SJSA1 (cell line): ENCODE measurements at places on chromosomes 6 and 20.

- peak; percentile 90 for DNase-seq
Observed at GRCh38 chr20:34312544-34313217, 9.5 kb upstream of the AHCY start.

GRCh38 chr6:145258122-145258521 lies 477.2 kb downstream of the EPM2A start:
- DNase-seq = no peak

DNA sequence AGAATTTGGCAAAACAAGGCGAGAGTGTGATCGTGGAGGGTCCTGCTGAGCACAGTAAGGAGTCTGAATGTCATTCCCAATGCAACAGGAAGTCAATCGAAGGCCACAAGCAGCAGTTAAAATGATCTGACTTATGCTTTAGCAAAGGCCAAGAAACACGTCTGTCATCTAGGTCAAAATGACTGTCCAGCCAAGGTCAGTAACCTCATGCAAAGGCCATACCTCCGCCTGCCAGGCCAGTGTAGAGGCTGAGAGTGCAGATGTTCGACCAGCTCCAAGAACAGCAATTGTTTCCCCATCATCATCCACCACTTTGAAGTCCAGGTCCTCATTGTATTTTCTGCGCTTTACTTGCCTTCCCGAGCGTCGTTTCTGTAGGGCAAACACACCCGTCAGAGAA lies 105.6 kb downstream of the CHD6 start:
- DNase-seq = no peak

- DNase-seq = peak; percentile 95
Observed at GRCh38 chr6:31729979-31730630, 1.0 kb upstream of the DDAH2 start.

GRCh38 chr6:108331982-108332381 lies 37.1 kb downstream of the AFG1L start:
- DNase-seq = no peak

DNA sequence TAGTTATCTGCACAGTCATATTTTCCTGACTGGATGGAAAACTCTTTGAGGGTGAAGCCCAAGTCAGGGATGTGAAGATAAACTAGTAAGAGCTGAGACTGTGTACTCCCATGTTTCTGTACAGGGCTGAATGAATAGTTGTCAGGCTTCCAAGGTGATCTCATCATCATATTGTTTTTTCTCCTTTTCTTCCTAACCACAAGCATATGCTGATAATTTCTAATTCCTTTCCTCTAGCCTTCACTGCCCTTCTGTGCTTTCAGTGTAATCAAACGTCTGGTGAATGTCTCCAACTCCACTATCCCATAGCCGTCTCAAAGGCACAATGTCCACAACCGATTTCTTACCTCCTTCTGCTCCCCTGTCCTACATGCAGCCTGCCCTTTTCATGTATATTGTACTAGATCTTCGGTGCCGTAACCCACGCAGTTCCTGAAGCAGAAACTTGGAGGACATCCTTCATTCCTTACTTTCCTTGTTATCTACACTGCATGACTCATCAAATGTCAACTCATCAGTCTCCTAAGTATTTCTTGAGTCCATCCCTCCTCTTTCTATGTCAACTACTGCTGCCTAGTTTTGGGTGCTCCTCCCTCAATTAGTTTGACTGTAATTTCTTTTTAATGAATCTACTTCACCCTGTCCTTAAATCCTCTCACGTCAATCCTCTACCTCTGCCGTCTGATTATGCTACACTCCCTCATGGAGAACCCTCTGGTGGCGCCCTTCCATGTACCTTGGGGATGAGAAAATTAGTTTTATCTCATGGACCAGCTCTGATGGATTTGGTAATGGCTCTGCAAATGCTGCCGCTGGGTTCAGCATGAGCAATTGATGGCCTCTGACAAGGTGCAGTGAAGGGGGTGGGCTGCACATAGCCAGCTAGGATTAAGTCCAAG lies 21.9 kb downstream of the NCOA7 start:
- peak; percentile 47 for DNase-seq

DNA sequence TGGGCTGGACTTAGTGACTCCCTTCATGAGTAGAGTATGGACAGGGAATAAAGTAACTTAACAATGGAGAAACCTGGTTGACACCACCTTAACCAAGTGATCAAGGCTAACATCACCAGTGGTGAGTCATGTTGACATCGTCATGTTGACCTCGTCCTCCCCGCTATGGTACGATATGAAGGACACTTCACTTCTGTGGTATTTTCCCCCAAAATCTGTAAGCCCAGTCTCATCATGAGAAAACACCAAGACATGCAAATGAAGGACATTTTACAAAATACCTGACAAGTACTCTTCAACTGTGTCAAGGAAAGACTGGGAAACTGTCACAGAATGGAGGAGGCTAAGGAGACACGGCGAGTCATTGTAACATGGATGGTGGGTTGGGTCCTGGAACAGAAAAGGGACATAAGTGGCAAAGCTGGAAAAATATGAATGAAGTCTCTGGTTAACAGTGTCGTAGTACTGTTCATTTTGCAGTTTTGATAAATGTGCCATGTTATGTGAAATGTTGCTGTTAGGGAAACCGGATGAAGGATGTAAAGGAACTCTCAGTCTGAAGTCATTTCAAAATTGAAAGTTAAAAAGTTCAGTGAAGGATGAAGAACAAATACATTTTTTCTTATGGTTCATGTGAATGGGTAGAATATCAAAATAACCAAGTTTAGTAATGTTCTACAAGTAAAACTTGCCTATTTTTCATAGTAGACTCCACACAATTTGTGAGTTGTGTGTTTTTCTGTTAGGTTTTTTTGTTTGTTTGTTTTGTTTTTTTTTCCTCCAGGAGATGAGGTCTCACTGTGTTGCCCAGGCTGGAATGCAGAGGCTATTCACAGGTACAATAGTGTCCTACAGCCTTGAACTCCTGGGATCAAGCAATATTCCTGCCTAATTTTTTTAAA lies 247.5 kb downstream of the TMEM242 start:
- no peak for DNase-seq

DNA sequence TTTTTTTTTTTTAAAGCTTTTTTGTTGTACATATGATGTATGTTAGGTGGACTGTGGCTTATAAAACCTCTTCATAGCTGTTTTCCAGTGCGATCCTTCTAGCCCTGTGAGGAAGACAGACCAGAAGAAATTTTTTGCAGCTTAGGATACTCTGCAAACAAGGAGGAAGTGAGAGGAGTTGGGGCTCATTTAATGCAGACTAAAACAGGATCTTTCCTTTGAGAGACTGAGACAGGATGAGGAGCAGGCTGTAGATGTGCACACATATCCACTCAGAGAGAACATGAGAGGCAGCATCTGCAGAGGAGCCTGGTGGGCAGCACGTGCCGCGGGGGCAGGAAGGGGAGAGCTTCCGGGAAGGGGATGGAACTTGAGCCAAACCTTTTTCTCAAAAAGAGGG lies 45.7 kb downstream of the PPARD start:
- DNase-seq = no peak

DNA sequence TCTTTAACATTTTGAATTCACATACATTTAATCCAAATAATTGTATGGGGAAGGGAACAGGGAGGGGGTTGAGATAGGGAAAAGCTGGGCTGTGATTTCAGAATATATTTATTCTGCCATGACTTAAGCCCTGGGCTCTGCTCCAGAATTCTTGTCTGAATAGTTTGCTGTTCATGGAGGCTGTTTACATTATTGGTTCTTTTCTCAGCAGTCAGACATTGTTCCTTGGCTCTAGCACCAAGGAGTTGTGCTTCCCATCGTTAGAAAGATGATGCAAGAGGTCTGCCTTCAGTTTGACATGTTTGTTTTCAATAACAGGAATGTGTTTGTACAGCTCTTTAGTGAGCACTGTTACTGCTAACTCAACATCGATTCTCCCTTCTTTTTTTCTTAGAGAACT lies 198.8 kb upstream of the CDYL start:
- peak; percentile 57 for DNase-seq

DNA sequence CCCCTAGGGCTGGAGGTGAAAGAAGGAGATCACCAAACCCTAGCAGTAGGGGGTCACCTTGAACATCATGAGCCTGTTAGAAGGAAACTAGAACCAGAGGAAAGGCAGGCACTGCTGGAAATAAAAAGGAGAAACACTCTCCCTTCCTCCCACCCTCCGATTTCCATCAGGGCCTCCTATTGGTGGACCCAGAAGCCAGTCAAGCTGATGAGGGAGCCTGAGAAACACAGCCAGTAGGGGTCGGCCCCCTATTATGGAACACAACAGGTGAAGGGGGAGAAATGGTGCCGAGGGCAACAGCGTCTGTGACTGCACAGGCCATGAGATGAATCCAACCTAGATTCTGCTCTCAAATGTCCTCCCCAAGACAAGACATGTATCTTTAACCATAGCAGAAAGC lies 156.1 kb upstream of the LRFN2 start:
- DNase-seq = no peak

DNA sequence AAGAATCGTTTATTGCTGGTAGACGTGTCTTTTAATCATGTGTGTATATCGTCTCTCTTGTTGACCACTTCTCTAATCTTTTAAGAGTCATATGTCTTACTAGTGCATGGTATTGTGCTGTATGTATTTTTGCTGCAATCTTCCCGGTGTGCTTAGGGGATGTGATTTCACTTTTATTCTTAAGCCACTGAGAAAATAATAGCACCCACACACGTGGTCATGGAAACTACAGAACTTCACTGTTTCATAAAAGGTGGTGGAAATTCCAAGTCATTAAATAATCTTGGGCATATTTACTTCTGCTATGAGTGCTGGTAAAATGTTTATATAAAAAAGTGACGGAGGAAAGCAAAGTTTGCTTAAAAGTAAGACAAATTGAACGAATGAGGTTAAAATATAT lies 3.0 kb upstream of the CDYL start:
- DNase-seq = no peak

GRCh38 chr6:41739041-41739440 lies 3.6 kb upstream of the TFEB start:
- no peak for DNase-seq

- DNase-seq = no peak
Observed at GRCh38 chr6:14280766-14281293, 163.3 kb downstream of the CD83 start.

- no peak for DNase-seq
Observed at GRCh38 chr20:23923891-23924435, 44.4 kb upstream of the CST5 start.

- DNase-seq = no peak
Observed at GRCh38 chr6:105806486-105806920, 279.6 kb upstream of the PRDM1 start.

DNA sequence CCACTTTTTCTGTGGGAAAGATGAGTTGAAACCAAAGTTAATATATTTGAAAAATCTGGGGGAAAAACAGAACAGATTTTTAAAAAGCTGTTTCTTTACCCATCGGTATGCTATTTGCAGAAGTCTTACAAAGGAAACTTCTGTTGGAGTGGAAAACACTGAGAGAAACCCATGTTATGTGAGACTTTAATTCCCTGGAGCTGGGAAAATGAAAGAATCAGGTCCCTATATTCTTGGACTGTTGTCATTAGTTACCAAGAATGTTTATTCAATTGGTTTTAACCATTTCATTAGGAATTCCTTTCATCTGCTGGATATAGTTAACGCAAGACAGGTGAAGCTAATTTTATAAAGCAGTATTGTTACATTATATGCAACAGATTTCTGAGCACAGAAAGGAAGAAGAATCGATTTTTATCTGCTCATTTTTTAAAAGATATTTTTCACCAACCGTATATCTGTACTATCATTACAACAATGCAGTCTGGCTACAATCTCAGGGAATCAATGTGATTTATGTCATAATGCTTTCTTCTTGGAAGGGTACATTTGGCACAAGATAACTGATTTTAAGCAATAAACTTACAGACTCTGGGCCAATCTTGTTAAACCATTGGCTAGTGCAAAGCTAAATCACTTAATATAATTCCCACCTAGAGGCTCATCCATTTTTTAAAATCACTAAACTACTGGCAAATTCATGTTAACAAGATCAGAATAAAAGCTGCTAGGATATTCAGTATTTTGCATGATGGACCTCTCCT lies 170.0 kb downstream of the MOXD1 start:
- DNase-seq = no peak

GRCh38 chr6:21984135-21984534 lies 312.7 kb downstream of the PRL start:
- no peak for DNase-seq

DNA sequence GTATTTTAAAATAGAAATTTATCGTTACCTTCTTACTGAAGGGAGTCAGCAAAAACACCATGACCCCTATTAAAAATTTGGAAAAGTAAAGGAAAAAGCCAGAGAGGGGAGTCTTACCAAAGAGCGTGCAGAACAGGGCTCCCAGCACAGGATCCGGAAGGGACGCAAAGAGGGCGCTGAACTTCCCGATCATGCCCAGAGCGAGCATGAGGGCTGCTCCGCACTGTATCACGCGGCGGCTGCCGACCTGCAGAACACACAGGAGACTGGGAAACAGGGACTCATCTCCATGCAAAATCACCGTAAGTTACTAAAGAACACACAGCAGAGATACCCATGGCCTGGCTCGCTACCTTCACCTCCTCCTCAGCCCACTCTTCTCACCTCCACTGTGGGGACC lies 138.6 kb downstream of the SLC23A2 start:
- no peak for DNase-seq

- DNase-seq = no peak
Observed at GRCh38 chr6:135183002-135183531, 2.0 kb downstream of the MYB start.

- no peak for DNase-seq
Observed at GRCh38 chr6:87799651-87800050, 97.6 kb upstream of the AKIRIN2 start.

DNA sequence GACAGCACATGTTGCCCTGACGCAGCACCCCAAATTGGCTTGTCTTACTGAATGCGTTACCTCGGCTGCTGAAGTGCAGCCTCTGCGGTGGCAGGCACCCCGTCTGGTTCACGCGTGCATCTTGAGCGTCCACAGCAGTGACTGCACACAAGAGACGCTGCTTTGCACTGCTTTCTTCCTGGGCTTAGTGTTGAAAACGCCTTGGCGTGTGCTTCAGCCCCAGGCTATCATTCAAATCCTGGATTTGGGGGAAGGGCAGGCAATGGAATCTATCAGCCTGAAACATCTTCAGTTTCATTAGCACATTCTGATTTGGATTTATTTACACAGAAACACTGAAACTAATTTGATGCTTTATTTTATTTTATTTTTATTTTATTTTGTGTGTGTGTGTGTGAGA lies 342.7 kb downstream of the SMOC2 start:
- no peak for DNase-seq

- peak; percentile 39 for DNase-seq
Observed at GRCh38 chr20:58086763-58087561, 141.5 kb downstream of the ANKRD60 start.
